Nephron progenitor cell (in vitro differentiated cells): ENCODE measurements at places on chromosomes 2 and 18.

GRCh38 chr2:196511258-196512168 is 128.0 kb upstream of the CCDC150 start:
- DNase-seq = no peak

DNA sequence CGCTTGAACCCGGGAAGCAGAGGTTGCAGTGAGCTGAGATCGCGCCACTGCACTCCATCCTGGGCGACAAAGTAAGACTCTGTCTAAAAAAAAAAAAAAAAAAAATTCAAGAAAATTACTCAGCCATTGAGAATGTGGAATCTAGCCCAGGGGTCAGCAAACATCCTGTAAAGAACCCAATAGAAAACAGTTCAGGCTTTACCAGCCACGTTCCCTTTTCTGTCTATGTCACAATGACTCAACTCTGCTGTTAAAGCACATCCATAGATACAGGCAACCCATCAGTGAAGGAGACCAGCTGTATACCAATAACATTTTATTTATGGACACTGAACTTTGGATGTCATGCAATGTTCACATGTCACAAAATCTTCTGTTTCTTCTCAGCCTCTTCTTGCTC is 435.6 kb upstream of the GYPC start:
- DNase-seq = no peak

DNA sequence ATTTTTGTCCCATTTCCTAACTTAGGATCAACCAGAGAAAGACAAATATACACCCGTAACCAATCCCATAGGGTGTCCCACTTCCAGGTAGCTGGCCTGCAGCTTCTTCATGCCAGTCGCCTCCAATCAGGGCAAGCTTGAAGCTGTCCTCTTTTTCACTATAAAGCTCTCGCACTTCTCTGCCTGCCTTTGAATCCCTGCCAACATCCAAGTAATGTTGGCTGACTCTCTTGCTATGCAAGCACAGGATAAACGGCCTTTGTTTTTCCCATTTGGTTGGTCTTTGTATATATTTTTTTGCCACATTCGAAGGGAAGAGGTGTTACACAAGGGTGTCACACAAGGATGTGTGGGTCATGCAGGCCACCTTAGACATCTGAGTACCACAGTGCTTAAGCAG is 388.8 kb downstream of the CBLN2 start:
- DNase-seq = no peak

GRCh38 chr2:141888987-141889555 is 241.7 kb downstream of the LRP1B start:
- DNase-seq = no peak

GRCh38 chr2:237876532-237876931 is 17.1 kb downstream of the RAMP1 start:
- no peak for DNase-seq

- peak; percentile 69 for DNase-seq
These were observed 620 bp upstream of the GALNT1 start for GRCh38 chr18:35580701-35581539.

GRCh38 chr18:10138719-10139118 is 224.9 kb downstream of the VAPA start:
- no peak for DNase-seq
